ENCODE measurements at places on chromosomes 3 and 15. TPM values are rescaled to one million over a fixed set of nuclear protein-coding genes. Genes with fewer than 3 reads are reported as not detected.

The MEF2A gene
- total RNA-seq: 31.1 TPM

The PLS1 gene
- total RNA-seq: 36.1 TPM

The ECE2 gene
- total RNA-seq: not detected

The ATP1B3 gene
- total RNA-seq: 201 TPM

The SETMAR gene
- 9.6 TPM for total RNA-seq

The UACA gene
- 303 TPM for total RNA-seq

The CAV3 gene
- not detected for total RNA-seq

The LTK gene
- not detected for total RNA-seq

The CCR1 gene
- not detected for total RNA-seq

The TRANK1 gene
- total RNA-seq: 3.2 TPM

The SERPINI2 gene
- not detected for total RNA-seq

The SYNPR gene
- not detected for total RNA-seq

The MORC1 gene
- total RNA-seq: not detected

The SKOR1 gene
- total RNA-seq: 0.21 TPM

The DNAH12 gene
- total RNA-seq: 0.21 TPM

The ONECUT1 gene
- total RNA-seq: 0.18 TPM

The MYH15 gene
- total RNA-seq: 1.2 TPM

The XRN1 gene
- 29.9 TPM for total RNA-seq

The SOX14 gene
- total RNA-seq: not detected

The GPR171 gene
- total RNA-seq: not detected

The C3orf49 gene
- not detected for total RNA-seq

The GOLGA8M gene
- total RNA-seq: 0.87 TPM

The HDAC11 gene
- total RNA-seq: 10.6 TPM

The CP gene
- total RNA-seq: 5.8 TPM

The UBA7 gene
- 12.5 TPM for total RNA-seq

The WDR93 gene
- total RNA-seq: 0.18 TPM

The ARL14 gene
- 2.5 TPM for total RNA-seq

The C2CD4A gene
- 0.15 TPM for total RNA-seq

The ARNT2 gene
- total RNA-seq: 16.8 TPM

The GOLGA6L10 gene
- 3.5 TPM for total RNA-seq

The FAM174B gene
- 30.7 TPM for total RNA-seq

The ARIH1 gene
- 192 TPM for total RNA-seq

The EPHB3 gene
- total RNA-seq: 6.0 TPM

The PIGZ gene
- total RNA-seq: 6.3 TPM

The POPDC2 gene
- 0.15 TPM for total RNA-seq

The ERICH6 gene
- 0.28 TPM for total RNA-seq

The XCR1 gene
- total RNA-seq: not detected

The TPRG1 gene
- not detected for total RNA-seq

All from Panc1 (cell line).